ENCODE measurements at places on chromosomes 1 and 21.

DNA sequence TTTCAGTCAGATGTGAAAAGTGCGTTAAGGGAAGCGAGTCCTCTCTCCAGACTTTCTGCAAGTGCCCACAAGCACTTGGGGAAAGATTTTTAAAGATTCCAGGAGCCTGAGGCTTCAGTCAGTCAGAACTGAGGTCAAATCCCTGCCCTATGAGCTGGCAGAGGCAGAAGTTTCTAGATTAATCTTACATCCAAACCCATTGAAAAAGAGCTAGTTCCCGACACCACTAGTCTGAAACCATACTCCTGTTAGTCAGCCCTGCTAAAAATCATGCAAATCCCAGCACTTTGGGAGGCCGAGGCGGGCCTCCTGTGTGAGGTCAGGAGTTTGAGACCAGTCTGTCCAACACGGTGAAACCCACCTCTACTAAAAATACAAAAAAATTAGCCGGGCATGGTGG lies 21.0 kb downstream of the RSPH1 start:
- DNase-seq = no peak

DNA sequence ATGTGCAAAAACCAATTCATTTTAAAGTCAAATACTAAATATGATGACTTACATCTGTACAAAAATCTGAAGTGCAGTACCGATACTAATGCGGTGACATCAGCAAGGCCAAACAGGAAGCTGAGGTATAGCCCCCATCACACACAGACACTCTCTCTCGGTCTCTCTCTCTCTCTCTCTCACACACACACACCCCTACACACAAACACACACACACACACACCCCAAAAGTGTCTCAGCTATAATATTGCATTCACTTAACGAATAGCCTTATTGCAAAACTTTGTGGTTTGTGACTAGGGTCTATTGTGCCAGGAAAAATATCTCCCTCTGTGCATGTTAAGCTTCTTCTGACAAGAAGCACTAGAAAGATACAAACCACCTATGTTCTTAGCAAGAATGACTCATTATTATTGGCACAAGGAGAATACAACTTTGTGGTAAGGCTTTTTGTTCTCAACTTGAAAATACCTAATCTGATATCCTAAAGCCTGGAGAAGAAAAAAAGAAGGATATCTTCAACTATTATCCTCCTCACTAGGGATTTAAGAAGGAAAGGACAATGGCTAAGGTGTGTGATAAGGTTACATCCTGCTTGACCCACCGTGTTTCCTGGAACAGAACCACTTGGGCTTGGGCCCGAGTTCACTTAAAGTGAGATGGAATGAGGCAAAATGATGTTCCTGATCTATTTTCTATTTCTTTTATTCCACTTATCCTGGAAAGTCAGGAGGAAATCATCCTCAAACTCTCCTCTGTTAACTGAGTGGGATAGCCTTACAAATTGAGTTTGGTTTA lies 107.1 kb downstream of the NIBAN1 start:
- no peak for DNase-seq

DNA sequence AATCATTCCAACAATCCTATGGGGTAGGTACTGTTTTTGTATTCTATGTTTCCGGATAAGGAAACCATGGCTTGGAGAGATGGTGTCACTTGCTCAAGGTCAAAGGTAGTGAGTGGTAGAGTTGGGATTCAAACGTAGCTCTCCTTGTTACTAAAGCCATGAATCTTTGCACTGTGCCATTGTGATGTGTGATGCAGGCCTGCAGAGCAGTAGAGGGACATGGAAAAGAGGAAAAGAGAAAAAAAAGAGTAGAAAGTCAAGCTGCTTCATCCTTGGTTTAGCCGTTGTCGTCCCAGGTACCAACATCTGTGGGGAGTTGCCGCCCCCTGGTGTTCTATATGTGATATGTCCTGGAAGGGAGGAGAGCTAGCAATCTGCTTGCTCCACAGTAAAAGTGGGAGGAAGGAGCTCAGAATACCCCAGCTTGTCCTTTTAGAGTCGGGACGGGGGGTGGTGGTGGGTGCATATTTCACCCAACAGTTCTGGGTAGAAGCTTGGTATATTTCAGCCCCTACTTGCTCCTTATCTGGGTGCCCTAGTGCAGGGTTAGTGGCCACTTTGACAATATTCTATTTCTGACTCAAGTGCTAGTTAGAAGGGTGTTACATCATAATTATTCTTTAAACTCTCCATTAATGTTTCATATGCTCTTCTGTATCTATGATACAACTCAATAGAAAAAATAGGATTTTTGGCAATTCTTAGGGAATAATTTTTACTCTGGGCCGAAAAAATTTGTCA lies 98.4 kb downstream of the EBNA1BP2 start:
- peak; percentile 79 for DNase-seq

DNA sequence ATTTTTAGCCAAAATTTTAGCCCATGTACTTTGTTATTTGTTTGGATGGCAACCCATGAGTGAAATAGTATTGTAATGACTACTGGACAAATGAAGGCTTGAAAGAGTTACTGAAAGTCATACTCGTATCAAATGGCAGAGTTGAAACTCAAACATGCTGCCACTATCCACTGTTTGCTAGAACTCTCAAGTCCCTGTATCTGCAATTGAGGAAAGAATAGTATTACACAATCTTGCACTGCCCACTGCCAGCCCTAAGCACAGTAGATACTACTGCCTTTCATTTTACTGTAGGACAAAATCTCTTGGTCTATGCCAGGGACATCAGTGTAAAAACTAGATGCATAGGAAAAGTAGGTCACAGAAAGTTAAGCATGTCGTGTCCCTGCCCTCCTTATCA lies 581.1 kb upstream of the PLXNA2 start:
- no peak for DNase-seq

GRCh38 chr1:32998064-32998463 lies 33.5 kb upstream of the RNF19B start:
- no peak for DNase-seq

GRCh38 chr21:44967082-44968047 lies 27.5 kb downstream of the SLX9 start:
- no peak for DNase-seq

DNA sequence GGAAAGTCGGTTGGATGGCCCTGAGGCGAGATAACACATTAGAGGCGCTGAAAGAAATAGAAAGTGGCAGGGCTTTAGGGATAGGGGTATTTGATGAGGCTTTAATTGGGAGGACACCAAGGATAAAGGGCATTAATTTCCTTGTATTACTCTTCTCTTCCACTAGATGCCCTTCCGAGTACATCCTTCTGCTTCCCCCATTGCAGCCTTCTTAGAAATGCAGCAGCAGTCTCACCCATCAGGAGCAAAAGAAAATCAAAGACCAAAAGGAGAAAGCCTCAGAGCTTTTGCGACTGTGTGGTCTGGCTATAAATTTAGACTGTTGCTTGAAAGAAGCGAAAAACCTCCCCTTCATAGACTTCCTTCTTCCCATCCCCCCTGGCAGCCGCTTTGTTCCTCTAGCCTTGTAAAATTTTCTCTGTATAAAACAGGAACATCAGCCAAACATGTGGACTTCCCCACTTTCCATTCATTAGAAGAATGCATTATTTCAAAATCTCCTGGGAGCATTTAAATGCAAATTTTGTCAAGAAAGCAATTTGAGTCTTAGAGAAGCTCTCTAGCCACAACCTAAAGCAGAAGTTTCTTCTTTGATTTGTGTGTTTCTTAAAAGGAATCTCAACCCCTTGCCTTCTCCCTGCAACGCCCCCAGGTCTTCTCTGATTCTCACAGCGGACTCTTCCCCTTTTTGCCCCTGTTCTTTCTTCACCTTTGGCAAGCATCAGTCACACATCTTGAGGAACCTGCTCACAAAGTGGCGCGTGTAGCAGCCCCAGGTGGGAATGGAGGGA lies 76.6 kb downstream of the NDUFS5 start:
- DNase-seq = peak; percentile 49

DNA sequence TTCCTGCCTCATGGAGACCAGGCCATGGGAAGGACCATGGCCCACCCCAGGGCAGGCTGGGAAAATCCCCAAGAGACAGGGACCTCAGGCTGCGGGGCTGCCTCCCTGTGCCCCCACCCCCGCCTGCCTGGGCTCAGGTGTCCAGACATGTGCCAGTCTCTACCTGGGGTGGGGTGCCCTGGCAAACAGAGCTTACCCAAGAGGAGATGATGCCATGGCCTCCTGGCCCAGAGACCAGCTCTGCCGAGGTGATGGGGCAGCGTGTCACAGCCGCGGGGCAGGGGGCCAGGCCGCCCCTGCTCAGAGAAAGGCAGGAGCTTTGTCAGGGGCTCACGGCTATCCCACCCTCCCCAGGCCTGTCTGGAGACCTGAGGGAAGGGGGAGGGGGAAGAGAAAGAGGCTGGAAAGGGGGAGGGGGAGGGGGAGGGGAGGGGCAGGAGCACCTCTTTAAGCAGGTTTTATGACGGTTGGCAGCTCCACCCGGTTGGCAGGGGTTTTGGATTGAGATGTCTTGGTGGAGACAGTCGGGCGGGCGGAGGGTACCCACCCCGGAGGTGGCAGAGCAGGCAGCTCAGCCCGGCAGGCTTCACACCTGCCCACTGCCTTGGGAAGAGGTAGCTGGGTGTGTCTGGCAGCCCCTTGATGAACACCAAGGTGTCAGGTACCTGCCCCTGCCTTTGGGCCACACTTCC lies 101.5 kb upstream of the IFFO2 start:
- DNase-seq = no peak

- DNase-seq = no peak
Measured at GRCh38 chr21:45535341-45536081, 6.7 kb downstream of the SLC19A1 start.

DNA sequence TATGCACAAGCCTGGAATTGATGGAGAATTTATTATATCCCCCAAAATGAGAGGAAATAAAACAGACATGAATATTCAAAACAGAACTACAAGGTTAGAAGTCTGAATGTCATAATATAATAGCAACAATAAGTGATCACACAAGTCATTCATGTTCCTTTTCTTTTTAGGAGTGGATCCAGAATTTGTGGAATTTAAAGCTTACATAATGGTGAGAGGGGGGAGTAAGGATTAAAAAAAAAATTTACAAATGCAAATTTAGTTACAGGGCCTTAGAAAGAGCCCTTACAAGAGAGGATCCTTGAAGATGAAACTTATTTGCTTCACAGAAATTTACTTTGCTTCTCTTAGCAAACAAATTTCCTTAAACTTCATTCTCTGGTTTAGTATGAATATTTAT lies 716.1 kb upstream of the CXADR start:
- no peak for DNase-seq

GRCh38 chr1:196401452-196401833 lies 206.8 kb downstream of the KCNT2 start:
- DNase-seq = no peak

GRCh38 chr1:147758379-147759100 lies 1.9 kb downstream of the GJA5 start:
- no peak for DNase-seq

GRCh38 chr1:47682198-47682597 lies 244.4 kb downstream of the FOXD2 start:
- no peak for DNase-seq

DNA sequence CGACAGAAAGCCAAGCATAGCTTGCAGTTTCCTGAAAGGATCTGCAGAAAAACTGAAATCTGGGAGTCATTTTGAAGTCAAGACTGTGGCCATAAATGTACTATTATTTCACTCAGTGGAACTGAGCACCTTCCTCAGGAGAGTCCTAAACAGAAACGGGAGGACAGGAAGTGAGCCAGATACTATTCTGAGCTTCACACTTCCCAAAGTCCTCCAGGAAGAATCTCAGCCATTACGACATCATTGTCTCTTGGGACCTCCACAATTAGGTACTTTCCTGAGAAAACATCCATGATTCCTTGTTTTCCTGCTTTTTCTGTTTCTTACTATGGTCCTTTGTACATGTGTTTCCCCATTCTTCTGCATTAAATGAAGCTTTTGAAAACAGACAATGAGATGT lies 299.2 kb upstream of the USP25 start:
- no peak for DNase-seq

DNA sequence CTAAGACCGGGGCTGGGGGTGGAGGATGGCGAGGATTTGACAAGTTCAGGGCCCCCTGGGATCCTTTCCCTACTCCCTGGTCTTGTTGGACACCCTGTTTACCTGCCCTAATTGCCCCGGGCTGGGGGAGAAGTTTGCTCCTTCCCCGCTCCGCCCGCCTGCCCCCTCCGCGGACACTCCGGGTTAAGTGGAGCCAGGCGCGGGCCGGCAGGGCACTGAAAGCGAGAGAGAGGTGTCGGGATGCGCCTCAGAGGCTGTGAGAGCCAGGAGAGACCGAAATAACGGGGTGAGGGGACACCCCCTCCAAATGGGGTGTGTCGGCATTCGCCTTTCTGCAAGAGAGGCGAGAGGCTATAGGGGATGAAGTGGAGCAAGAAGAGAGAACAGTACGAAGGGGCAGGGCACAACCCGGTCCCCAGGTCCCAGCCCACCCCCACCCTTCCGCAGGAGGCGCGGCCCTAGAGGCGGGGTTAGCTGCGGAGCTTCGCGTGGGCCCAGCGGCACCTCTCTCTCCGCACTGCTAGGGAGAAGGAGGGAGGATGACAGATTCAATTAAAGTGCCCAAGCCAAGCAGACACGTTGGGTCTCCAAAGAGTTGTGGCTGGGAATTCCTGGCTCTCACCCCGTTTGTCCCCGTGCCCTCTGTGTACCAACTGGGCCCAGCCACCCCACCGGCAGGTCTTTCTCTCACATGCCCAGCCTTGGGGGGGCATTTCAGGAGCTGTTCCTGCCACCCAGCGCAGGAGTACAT lies 3.8 kb downstream of the EFNA3 start:
- DNase-seq = no peak

- DNase-seq = no peak
Measured at GRCh38 chr1:178531887-178532286, 19.0 kb downstream of the TEX35 start.

DNA sequence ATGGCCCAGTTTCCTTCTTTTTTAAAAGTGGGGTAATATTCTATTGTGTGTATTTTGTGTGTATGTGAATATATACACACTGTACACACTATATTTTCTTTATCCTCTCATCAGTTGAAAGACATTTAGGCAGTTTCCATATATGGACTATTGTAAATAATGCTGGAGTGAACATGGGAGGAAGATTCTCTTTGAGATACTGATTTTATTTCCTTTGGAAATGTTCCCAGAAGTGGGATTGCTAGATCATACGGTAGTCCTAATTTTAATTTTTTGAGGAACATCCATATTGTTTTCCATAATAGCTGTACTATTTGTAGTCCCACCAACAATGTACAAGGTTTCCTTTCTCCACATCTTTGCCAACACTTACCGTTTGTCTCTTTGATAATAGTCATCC lies 51.0 kb downstream of the F3 start:
- DNase-seq = no peak

DNA sequence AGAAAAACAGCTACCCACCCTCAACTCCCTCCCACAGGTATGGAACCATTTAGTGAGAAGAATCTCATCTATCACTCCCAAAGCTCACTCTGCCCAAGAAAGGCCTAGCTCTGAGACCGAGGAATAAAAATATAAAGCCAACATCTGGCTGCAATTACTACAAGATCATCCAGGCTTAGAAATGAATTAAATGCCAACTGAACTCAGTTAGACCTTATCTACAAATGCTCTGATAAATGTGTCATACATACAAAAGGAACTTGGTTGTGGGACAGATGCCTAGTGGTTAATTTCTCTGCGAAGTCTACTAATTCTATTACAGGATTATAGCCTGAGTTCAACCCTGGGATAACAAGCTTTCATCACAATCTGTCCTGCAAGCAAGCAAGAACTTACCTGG lies 6.7 kb downstream of the ADIPOR1 start:
- no peak for DNase-seq

GRCh38 chr1:8569242-8569641 lies 248.2 kb downstream of the RERE start:
- no peak for DNase-seq

GRCh38 chr21:41769111-41769510 lies 2.3 kb upstream of the RIPK4 start:
- DNase-seq = no peak
